ENCODE measurements at places on chromosomes 2 and 18.

DNA sequence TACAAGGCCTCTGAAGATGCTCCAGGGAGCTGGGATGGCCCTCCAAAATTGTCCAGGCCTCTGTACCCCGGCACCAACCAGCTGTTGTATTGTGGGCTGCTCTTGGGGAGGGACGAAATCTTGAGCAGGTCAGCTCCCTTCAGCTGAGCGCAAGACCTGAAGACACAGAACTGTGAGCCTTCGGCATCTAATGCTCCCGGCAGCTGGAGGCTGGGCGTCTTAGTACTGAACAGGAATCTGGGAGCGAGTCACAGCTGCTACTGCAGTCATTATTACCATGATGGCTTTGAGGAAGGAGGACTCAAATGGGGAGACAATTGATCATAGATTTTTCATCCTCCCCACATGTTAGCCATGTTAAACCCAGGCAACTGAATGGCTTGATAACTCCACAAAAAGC is 83.0 kb upstream of the LTBP1 start:
- DNase-seq, result no peak

DNA sequence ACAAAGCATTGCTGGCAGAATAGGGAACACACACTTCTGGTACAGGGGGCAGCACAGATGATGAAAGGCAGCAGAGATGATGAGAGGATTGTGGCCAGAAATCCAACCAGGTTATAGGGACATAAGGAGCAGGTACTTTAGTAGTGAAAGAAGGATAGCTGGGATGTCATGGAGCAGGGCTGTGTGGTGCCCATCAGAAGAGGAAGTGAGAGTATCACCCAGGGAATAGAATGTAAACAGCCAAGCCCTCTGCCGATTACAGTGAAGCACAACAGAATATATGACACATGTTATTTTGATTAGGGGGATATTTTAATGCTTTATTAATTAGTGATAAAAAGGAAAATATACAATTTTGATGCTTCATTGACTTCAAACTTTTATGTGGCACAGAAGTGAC is 883.4 kb upstream of the CDH2 start:
- peak; percentile 47 for DNase-seq

GRCh38 chr2:69138793-69139459 is 125.9 kb downstream of the ANTXR1 start:
- no peak for DNase-seq

DNA sequence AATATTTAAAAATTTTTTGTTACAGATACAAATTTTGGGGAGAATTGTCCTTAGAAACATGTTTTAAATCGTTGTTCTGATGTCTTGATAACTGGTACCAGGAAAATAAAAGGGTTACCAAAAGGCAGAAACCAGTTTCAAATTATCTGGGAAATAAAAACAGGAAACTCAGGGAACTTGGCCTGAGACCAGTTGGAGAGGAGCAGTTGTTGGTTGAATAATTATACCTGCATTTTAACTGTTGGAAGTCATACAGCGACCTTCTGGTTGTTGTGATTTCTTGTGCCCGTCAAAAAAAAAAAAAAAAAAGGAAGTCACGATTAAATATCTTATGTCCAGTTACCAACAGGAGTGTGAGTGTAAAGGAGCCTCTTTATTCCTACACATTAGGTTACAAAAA is 51.8 kb downstream of the CRIM1 start:
- DNase-seq, result no peak

- DNase-seq, result no peak
These were observed 83.6 kb downstream of the FAM161A start for GRCh38 chr2:61770298-61770697.

Data from MV-4-11 (cell line).